T1000 (cell line): ENCODE measurements at places on chromosomes 7 and 10.

DNA sequence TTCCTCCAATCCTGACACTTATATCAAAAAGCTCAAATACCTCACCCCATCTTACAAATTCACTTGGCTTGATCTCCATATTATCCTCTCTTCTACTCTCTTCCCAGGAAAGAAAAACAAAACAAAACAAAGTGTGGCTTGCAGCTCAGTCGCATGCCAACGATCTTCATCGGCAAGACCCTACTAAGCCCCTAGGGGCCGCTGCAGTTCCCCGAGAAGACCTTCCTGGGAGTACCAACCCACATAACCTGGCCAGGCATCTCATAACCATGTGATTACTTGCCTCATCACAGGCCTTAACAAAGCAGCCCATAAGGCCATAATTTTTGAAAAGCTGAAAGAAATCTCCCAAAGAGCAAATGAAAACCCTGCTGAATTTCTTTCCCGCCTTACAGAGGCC is 103.7 kb downstream of the ZNF92 start:
- DNase-seq = no peak

DNA sequence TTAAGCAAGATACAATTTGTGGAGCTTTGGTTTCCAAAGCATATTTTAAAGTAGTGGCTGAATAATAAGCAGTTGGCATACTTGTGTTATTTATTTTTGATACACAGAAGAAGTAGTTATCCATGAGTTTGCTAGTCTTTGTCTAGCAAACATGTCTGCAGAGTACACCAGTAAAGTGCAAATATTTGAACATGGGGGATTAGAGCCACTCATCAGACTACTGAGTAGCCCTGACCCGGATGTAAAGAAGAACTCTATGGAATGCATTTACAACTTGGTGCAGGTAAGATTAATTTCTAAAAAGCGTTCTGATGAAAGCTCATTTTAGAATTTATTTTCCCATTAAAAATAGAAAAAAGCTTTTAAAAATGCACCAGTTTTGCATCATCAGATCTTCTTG is 31.4 kb downstream of the ARMC3 start:
- no peak for DNase-seq

DNA sequence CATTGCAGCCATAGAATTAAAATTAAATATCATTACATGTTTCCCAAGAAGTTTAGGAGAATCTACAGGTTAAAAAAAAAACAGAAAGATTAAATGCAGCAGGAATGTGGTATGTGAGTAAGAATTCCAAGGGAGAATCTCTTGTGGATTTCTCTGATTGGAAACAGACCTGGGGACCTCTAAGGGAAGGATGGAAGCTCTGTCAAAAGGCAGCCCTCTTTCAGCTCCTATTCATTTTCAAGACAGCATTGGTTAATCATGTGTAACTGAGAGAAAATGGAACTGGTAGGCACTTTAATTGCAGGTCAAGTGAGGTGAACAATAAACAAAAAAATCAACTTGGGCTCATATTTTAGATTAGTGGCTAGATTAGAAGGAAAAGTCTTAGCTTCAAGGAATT is 81.4 kb upstream of the MTPN start:
- DNase-seq = no peak

DNA sequence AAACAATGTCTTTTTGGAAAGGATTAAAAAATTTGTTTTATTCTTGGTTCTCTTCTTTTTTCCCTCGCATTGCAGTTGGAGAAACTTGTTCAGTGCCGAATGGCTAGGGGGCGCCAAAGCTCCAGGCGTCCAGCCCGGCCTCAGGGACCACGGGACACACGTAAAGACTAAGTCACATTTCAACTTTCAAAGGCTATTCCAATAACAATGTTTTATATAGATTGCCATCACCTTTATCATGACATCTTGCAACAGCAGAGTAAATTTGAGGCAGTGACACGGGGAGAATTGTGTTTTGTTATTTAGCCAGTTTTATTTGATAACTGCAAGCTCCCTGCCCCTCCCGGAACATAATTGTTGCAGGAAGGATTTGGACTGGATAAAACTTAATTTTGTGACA is 2.2 kb upstream of the IGFBP3 start:
- DNase-seq = peak; percentile 44

DNA sequence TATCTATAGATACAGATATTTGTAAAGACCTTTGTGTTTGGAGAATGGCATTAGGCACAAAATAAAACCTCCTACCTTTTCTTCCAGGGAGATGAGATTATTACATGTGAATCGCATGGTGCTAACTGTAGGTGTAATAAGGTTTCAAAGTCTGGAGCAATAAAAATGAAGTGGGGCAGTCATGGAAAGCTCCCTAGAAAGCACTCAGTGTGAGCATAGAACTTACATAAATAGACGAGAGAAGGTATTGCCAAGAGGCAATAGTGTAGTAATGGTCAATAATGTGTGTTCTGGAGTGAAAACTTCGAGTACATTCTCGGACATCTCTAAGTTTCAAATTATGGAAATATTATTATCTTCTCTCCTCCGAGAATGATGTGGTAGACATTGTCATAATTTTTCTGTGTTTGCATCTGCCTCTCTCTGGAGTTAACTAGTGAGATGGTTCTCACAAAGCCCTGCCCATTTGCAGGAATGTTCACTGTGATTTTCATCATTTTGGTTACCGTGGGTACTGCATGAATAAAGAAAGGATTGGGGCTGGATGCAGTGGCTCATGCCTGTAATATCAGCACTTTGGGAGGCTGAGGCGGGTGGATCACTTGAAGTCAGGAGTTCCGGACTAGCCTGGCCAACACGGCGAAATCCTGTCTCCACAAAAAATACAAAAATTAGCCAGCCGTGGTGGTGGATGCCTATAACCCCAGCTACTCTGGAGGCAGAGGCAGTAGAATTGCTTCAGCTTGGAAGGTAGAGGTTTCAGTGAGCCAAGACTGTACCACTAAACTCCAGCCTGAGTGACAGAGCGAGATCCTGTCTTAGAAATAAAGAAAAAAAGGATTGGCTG is 10.6 kb downstream of the VIM start:
- no peak for DNase-seq

GRCh38 chr10:10333622-10334021 is 684.0 kb upstream of the CELF2 start:
- no peak for DNase-seq

- no peak for DNase-seq
Observed at GRCh38 chr7:102153599-102153946, 133.1 kb upstream of the SH2B2 start.

- no peak for DNase-seq
Observed at GRCh38 chr7:140375892-140376730, 22.2 kb downstream of the SLC37A3 start.

DNA sequence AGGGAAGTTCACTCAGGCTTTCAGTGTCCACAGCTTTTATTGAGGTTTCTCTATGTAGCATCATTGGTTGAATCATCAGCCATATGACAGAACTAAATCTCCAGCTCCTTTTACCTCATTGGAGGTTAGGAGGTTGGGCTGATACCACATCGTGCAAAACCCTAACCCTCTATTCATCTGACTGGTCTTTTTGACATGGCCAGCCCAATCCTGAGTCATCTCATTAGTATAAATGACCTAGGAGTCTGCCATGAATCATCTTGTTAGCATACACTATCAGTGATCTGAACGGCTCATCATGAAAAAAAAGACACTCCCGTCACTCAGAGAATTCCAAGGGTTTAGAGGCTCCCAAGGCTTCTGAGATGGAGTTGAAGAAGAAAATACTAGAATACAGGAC is 669.8 kb upstream of the POT1 start:
- DNase-seq = peak; percentile 17

DNA sequence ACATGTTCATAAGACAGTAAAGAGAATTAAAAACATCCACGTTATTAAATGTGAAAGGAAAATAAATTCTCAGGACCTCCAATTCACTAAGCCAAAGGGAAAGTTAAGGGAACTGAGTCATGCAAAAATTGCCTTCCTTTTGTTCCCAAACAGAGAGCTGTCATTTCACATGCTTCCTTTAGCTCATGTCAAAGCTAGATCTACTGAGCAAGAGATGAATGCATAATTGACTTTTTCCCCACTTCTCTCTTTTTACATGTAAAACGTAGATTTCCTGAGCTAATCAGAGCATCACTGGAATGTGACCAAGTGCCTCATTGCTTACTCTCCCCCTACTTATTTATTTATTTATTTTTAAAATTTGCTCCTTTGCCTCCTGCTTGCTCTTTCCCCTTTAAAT is 129.1 kb upstream of the AMPH start:
- no peak for DNase-seq

DNA sequence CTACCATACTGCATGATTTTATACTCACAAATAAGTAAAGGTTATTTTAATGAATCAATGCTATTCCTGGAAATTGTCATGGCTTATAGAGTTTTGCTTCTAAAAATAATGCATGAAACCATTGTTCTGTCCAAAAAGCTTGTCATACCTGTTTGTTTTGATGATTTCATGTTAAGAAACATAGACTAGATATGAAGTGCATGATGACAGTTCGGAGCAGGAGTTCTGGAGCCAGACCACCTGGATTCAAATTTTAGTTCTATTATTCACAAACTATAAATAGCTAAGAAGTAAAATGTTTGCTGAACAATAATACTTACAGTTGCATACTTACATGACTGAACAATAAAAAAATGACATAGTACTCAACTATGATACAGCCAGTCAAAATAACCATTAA is 107.0 kb upstream of the AKR1E2 start:
- no peak for DNase-seq

- no peak for DNase-seq
Observed at GRCh38 chr7:142808461-142808801, 37.7 kb downstream of the PRSS2 start.

- DNase-seq = no peak
Observed at GRCh38 chr10:65891073-65891981, 1034.5 kb upstream of the LRRTM3 start.

GRCh38 chr7:115297656-115298055 is 375.8 kb downstream of the MDFIC start:
- no peak for DNase-seq

- no peak for DNase-seq
Observed at GRCh38 chr7:20089431-20089830, 127.8 kb downstream of the MACC1 start.

GRCh38 chr7:22111661-22112060 is 166.0 kb upstream of the CDCA7L start:
- no peak for DNase-seq

- no peak for DNase-seq
Observed at GRCh38 chr7:54728411-54728810, 30.6 kb downstream of the SEC61G start.

GRCh38 chr10:47286116-47286505 is 13.9 kb upstream of the GDF10 start:
- no peak for DNase-seq

DNA sequence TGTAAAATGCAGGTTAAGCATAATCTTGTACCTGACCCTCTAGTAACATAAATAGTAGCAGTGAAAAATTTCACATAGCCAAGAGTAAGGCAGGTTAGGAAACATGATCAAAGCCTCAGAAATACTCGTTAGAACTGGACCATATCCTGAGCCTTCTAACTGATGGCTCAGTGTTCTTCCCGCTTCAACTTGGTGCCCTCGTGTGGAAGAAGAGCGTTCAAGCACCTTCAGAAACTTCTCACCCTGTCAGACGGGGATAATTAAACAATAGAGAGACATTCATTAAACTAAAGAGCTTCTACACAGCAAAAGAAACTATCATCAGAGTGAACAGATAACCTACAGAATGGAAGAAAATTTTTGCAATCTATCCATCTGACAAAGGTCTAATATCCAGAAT is 124.5 kb downstream of the MYOF start:
- no peak for DNase-seq

DNA sequence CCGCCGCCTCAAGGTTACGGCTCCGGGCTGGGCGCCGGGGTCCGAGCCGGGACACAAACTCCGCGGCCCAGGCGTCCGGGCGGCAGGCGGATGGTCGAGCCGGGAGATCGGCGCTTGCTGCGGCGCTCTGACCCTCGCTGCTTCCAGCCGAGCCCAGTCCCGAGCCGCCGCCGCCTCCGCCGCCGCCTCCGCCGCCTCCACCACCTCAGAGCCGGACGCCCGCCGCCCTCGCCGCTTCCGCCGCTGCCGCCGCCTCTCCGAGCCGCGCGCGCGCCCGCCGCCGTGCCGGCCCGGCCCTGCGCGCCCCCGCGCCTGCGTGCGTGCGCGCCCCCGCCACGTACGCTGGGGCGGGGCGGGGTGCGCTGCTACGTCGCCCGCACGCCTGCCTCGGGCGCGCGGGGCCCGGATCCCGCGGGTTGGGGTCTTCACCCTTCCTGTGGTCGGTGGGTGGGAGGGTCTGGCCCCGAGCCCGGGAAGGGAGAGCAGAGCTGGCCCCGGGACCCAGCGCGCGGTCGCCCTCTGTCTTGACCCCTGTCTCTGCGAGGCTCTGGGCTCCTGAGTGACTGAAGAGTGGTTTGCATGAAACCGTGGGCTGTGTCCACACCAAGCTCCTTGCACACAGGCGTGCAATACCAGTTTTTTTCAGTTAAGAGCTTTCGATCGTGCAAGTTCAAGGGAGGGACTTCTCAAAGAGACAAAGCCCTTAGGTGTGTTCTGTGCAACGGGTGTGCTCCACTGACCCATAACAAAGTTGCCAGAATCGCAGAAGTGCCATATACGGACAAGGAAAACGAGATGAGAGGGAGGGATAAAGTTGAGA is at the start of gene SMURF1:
TSS of gene SMURF1 (minus strand) at position 256 of the 820 bp plus-strand sequence. CDS start 328 bp downstream, outside the sequence.
- DNase-seq = no peak

DNA sequence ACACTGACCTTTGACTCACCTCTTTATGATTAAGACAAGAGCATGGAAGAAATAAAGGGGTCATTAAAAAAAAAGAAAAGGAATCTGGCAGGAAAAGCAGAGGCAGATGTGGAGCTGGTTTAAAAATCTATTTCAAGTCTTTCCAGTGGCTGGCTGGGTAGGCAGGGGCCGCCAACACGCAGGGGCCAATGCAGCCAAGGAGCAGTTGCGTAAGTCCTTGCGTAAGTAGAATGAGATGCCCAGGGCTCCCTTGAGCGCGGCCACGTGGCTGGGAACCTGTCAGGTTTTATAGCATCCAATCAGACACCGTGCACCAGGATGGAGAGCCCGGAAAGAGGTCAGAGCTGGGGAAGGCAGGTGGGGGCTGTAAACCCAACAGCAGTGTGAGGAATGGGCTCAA is 123.8 kb upstream of the INSYN2A start:
- no peak for DNase-seq

GRCh38 chr10:12726971-12727831 is 274.3 kb downstream of the CCDC3 start:
- no peak for DNase-seq

DNA sequence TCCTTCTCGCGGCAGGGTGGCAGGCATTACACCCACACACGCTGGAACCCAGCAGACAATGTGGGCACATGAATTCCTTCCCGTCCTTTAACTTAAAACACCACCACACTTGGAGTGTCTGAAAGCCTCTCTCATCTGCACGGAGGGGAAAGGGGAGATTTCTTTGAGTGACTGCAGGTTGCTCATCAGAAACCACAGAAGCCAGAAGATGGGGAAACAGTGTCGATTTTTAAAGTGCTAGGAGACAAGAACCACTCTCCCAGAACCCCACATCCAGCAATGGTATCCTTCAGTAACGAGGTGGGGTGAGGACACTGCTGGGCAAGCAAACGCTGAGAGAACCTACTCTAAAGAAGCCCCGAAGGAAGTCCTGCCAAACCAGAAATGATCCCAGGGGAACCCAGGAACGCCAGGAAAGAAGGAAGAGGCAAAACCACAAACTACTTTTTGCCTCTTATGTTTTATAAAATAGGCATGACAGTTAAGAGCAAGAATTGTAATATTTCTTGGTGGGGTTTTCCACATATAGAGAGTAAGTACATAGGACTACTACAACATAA is 254.3 kb downstream of the ELFN1 start:
- no peak for DNase-seq
